Stimulated activated CD4-positive, alpha-beta T cell treated with anti-CD3 and anti-CD28 coated beads, TNF-alpha, amount 100 ng/mL, for 1 hour (primary cell): ENCODE measurements at places on chromosomes 2 and 18.
A peak's percentile ranks its signal among the peaks of the same experiment; 100 is the strongest.

DNA sequence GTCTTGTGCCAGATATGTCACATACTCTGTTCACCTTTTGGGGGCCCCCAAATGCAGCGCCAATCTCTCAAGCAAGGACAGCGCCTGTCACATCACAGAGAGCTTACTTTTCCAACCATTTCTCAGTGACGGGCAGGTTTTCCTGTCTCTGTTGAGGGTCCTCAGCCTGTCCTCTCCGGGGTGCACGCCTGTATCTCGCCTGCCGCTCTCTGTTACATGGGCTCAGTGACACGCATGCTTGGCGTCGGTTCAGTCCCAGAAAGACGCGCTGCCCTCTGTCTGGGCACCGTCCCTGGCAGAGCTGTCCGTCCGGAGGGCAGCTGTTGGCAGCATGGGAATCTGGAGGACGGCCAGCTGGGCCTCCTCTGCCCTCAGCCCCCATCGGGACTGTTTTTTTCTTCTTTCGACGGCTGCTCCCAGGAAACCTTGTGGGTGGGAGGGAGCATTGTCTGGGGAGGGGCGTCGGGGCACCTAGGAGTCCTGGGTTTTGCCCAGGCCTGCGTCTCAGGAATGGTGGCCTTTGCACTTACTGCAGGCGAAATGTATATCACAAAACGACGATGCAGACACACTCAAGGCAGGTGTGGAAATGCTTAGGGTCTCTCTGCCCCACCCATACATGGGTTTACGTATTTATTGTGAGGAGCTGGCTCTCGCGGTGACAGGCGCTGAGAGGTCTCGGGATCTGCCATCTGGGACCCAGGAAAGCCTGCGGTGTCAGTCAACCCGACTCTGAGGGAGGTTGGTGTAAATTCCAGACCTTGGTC is 30.9 kb downstream of the RTP5 start:
- no peak for DNase-seq

- no peak for DNase-seq
Measured at GRCh38 chr2:217016796-217017419, 157.0 kb upstream of the TNP1 start.

DNA sequence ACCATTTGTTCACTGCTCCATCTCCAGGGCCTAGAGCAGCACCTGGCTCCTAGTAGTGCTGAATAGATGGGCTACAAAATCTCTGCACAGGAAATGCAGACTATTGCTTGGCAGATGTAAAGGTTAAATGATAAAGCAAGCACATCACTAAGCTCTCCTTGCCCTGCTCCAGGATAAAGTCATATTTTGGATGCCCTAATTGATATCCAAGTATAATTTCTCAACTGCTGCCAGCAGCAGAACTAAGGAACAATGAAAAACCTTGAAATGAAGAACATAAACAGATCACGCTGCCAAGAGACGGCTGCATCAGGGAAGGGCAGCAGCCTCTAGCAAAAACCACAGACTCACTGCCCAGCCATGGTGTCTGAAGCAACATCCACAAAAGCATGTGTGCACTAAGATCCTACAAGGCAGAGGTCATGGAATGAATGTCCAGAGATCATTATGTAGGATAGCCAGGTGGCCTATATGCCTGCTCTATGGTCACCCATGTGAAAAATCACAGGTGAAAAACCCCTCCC is 134.7 kb downstream of the TMEM163 start:
- no peak for DNase-seq

GRCh38 chr18:5893956-5894610 is 1.2 kb downstream of the TMEM200C start:
- DNase-seq = no peak

GRCh38 chr2:240346015-240346752 is 89.3 kb upstream of the GPC1 start:
- DNase-seq = no peak

DNA sequence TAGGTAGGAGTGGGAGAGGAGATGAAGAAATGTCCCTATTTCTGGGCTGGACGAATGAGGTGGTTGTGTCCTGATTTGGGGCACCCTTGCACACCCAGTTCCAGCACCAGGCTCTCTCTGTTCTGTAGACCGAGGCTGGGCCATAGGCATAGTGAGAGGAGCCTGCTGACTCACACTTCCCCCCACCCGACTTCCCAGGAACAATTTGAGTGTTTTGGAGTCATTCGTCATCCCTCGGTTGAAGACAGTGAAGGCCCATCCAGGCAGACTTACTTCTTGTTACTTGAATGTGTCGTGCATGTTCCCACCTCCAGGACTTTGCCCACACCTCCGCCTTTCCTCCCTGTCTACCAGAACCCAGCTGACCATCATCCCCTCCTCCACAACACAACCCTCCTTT is 179.1 kb downstream of the HAUS1 start:
- DNase-seq = no peak

DNA sequence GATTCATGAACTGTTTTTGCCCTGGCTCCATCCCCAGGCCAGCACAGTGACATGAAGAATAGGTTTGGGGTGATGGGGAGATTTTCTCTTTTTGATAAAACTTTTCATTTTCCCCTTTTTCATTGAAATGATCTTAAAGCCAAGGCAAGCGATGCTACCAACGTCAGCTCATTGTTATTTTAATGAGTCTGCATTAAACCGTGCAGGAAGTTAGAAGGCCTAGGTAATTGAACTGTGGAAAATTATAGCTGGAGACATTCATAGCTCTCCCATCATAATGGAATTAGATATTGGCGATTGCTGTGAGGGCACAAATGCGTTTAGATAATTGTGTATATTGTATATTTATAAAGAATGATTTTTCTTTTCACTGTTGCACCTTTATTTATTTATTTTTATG is 33.2 kb downstream of the SMARCAL1 start:
- DNase-seq = no peak

GRCh38 chr18:40414155-40414754 is 1540.8 kb upstream of the PIK3C3 start:
- DNase-seq = no peak

GRCh38 chr18:62186499-62186773 is 420 bp downstream of the PIGN start:
- DNase-seq = no peak

DNA sequence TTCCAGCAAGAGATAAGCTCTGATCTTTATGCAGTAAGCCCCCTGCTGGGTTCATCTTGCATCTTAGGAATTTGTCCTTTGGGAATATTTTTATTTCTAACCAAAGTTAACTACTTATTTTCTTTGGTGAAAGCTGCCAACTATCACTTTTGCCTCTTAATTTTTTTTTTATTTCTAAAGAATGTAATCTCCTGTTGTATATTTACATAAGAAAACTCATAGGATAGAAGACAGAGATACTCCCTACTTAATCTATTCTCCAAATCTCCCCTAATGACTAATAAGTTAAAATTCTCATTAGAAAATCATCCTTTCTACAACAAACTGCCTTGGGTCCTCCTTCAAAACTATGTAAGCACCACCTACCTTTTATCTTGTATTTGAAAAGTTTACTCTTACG is 612.2 kb upstream of the SLC39A10 start:
- no peak for DNase-seq

GRCh38 chr18:31680831-31681568 is 3.4 kb downstream of the B4GALT6 start:
- DNase-seq = no peak

DNA sequence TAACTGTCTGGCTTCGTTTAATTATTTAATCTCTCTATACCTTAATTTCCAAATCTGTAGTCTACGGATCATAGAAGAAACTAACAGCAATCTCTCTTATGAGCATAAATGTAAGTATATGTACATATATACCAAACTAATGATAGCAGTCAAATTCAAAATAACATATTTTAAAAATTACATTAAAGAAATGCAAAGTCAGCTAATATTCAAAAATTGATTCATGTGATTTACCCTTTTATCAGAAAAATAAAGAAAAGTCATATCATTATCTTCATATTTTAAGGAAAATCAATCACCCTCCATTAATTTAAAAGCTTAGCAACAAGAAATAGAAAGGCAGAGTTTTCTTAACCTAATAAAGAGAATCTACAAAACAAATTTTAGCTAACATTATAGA is 575.9 kb downstream of the IRS1 start:
- DNase-seq = no peak

- peak; percentile 42 for DNase-seq
Measured at GRCh38 chr2:231052494-231053451, 3.9 kb upstream of the PSMD1 start.

- no peak for DNase-seq
Measured at GRCh38 chr2:75324141-75324540, 124.8 kb upstream of the TACR1 start.

DNA sequence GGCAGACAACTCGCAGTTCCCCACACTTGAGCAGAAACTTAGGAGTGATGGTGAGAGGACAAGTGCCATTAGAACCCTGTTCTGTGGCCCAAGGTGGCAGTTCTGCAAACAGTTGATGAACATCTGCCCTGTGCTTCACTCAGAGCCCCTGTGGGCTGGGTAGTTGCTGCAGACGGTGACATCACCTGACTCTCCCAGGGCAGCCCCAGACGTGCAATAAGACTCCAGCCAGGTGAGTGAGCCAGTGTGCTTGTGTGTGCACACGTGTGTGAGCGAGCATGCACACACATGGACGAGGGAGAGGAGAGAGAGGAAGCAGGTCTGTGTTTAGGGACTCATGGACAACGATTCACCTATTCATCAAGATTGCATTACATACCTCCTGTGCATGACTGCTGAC is 136.0 kb upstream of the GLI2 start:
- no peak for DNase-seq

GRCh38 chr18:7958081-7958896 is 391.2 kb downstream of the PTPRM start:
- DNase-seq = no peak

DNA sequence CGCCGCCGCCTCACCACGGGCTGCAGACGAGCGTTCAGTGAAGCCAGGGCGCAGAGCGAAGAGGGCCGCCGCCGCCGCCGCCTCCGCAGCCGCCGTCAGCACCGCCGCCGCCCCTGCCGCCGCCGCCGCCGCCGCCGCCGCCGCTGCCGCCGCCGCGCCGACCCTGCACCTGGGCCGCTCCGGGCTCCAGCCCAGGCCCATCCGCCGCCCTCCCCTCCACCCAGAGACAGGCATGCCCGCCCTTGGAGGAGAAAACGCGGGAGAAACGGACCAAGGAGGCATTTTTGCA is 3.0 kb downstream of the POU3F3 start:
- no peak for DNase-seq

DNA sequence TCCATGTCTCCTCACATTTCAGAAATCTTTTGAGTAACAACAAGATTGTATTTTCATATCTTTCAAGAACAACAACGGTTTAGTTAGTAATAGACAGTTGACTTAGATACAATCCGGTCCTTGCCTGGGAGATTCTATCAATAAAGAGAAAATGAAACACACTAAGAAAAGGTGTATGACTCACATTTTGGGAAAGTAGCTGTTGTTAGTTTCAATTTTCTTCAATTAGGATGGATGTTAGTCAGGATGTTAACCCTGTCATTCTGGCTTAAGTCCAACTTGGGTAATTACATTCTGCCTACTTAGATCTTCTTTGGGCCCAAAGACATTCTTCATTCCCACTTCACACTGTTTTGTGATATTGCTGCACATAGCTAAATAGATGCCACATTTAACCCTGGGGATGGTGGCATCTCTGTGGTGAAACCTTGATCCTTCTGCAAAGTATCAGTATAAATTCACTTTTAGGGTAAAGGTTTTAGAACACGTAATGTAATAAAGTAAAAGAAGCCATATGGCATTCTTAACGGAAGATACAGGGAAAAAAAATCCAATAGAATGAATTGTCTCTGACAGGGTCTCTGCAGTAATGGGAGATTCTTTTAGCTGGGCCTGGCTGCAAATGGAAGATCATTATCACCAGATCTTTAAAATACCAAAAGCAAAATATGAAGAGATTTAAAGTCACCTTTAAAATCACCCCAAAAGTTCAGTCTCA is 365.5 kb downstream of the FIGN start:
- no peak for DNase-seq

- DNase-seq = no peak
Measured at GRCh38 chr2:28358668-28359201, 33.9 kb upstream of the FOSL2 start.

DNA sequence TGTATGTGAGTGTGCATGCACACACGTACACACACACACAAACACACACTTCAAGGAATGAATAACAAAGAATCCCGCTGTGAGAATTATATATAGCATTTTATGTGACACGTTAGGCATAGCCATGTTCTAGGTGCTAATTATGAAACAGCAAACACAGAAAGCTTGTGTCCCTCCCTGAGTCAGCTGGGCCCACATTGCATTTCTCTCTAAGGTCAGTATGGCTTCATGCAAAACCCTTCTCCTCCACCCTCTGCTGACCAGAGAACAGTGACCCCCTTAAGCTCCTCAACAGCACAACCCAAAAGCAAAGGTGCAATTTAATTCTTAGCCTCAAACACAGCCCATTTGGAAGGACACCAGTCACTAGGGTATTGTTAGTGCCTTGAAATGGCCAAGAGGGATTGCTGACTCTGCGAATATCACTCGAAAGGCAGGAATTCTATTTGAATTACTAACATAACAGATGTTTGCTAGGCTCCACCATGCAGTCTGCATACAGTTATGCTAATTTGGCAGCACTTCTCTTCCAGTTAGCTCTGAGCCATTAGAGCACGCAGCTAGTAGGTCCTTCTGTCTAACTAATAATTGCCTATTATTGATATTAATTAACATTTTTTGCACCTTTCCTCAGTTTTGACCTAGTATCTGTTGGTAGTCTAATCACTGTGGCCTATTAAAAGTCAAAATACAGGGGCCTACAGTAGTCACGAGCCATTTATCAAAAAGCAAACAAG is 149.0 kb downstream of the LNPK start:
- no peak for DNase-seq
